ENCODE measurements at places on chromosomes 12 and 14.

GRCh38 chr14:89990623-89991275 is 35.0 kb downstream of the TDP1 start:
- DNase-seq = no peak

GRCh38 chr12:63915105-63915800 is 70.8 kb downstream of the SRGAP1 start:
- DNase-seq = no peak

DNA sequence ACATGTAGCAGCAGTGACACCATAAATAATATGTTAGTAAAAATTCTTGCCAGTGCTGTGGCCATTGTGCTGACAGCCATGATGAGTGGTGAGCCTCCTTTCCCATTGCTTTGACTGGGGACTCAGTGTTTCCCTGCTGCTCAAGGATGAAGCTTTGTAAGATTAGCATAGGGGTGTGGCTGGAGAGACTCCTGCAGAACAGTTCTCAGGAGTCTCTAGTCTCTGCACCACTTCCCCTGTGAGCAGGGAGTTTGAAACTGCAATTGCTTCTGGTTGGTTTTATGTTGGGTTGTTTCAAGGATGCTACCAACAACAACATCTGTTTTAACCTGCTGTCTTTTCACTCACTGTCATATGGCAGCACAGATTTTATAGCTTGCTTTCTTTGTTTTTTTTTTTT is 41.4 kb downstream of the ZC3H14 start:
- DNase-seq = no peak

DNA sequence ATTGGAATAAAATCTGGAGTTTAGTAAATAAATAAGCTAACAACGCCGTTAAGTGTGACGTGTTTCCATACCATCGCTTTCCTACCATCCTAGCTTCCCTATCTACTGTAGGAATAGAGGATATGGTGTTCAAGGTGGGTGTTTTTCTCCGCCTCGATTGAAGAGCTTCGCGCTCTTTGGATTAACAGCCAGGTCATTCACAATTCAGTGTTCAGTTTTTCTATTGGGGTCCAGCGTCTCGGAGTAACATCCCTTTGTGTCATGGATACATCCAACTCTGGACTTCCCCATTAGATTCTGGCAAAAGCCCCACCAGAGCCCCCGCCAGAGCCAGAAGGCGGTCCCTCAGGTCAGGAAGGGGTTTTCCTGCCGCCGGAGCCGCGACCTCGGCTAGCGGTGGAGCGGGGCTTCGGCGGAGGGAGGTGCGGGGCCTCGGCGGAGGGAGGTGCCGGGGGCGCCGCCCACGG is 1.2 kb upstream of the SRGAP1 start:
- DNase-seq = peak; percentile 0

GRCh38 chr14:95360828-95361227 is 41.1 kb upstream of the CLMN start:
- DNase-seq = no peak

GRCh38 chr12:96195845-96196451 is 1.8 kb downstream of the ELK3 start:
- DNase-seq = no peak
